ENCODE measurements at places on chromosomes 12 and 14. TPM values are rescaled to one million over a fixed set of nuclear protein-coding genes. Genes with fewer than 3 reads are reported as not detected.

DNA sequence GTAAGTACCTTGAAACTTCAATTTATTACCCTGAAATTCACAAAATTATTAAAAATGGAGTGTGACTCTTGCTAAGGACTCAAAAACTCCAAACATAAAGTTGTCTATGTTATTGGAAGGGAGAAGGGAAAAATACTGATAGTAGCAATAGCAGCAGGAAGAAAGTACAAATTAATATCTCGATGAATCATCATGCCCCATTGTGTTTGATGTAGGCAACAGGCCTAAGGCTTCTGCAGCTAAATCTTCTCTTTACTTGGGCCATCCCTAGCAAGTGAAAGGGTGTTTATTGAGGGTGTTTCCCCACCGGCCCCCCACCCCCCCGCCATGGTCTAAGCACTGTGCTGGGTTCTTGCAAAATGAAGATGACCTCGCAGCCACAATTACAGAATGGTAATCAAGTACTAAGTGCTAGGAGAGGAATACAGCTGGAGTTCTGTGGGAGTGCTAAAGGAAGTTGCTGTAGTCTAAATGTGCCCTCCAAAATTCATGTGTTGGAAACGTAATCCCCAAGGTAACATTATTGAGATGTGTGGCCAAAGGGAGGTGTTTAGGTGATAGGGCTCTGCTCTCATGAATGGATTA lies 76.5 kb downstream of the SNAPC1 start:
- peak; percentile 81 for DNase-seq

- no peak for DNase-seq
Observed at GRCh38 chr12:12127304-12127703, 56.6 kb downstream of the BCL2L14 start.

DNA sequence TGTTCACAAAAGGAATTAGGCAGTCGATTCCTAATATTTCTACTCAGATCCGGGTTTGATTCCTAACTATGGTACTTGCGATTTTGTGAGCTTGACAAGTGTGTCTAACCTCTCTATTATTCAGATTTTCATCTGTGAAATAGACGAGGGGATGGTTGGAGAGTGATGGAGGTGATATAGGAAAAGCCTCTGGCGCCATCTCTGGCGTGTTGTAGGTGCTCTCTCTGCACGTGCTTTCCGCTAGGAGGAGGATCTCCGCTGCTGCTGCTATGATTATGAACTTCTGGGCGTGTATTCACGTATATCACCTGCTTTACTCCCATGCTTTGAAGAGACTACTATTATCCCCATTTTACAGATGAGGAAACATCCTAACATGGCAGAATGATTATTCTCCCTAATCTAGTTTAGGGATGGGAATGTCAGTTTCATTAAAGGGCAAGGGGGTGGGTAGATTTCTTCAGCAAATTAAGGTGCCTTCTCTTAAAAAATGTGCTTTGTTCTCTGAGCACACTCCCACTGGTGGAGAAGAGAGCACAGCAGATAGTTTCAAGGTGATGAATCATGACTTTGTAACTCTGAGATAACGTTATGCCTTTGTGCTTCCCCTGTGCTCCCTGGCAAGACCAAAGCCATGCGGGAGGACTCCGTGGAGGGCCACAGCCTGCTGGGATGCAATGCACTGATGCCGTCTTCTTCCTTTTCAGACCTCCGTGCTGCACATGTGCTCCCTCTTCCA lies 97.1 kb downstream of the PRIMA1 start:
- no peak for DNase-seq

DNA sequence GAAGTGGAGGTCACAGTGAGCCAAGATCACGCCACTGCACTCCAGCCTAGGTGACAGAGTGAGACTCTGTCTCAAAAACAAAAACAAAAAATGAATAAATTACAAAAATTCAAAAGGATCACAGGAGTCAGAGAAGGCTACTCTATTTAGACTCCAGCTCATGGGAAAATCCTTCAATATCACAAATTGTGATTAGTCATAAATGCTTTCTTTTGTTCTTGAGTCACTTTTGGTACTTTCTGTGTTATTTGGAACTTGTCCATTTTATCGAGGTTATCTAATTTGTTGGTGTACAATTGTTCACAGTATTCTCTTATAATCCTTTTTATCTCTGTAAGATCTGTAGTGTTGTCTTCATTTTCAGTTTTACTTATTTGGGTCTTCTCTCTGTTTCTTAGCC lies 18.9 kb downstream of the ALDH2 start:
- peak; percentile 80 for DNase-seq

- DNase-seq, result peak; percentile 83
Observed at GRCh38 chr12:14960548-14961465, 594 bp downstream of the ARHGDIB start.

GRCh38 chr12:102722147-102722546 lies 194.9 kb downstream of the PAH start:
- DNase-seq, result no peak

DNA sequence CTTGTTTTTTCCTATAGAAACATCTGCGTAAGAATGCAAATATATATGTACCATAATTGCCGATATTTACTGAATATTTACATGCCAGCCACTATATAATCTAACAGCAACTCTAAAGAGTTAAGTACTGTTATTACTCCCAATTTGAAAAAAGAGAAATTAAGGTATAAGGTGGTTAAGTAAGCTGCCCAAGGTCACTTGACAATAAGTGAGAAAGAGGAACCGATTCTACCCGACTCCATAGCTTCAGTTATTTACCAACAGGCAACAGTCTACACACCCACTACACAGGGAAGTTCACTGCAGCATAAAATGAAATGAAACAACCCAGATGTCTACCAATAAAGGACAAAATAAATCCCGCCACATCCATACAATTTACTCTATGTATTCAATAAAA lies 1.1 kb downstream of the MIS18BP1 start:
- DNase-seq, result peak; percentile 39

GRCh38 chr12:68327896-68328295 lies 4.3 kb downstream of the MDM1 start:
- no peak for DNase-seq

The EFCAB11 gene
- total RNA-seq, result 6.3 TPM

The CD69 gene
- total RNA-seq, result 1.2 TPM

The CDC42BPB gene
- total RNA-seq, result 131 TPM

The NEUROD4 gene
- total RNA-seq, result not detected

The RPS6KA5 gene
- total RNA-seq, result 8.8 TPM

All from endothelial cell of umbilical vein (primary cell).